EH (cell line): ENCODE measurements at places on chromosomes 13 and 19.

DNA sequence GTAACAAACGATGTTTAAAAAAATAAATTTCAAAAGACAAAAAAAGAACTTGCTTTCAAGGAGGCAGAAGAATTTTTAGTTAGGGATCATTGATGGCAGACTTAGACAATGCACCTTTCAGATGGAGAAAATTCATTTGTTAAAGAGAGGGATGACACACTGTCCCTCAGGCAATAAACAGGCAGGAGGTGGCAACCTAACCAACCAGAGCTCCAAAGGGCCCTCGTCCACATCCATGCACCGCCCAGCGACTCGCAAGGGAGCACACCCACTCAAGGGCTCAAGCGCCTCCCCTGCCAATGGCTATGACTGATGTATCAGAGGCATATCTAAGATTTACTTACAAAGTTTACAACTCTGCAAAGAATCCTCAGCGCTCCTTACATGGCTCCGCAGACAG is 81.9 kb downstream of the TUBGCP3 start:
- no peak for DNase-seq

DNA sequence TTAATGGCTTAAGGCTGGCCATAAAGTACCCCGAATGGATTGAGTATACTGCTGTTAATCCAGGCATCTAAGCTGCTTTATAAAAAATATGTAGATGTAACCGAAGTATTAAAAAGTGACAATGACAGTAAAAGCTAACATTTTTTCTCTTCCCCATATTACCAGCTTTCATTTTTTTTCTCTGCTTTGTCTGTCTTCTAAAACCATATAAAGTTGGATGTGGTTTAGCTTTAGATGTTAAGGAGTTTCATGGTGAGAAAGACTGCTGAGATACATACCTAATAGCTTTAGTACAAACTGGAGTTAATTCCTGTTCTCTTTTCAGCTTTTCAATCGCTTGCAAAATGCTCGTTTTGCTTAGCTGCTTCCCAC is 838 bp downstream of the AKAP11 start:
- DNase-seq = peak; percentile 8

DNA sequence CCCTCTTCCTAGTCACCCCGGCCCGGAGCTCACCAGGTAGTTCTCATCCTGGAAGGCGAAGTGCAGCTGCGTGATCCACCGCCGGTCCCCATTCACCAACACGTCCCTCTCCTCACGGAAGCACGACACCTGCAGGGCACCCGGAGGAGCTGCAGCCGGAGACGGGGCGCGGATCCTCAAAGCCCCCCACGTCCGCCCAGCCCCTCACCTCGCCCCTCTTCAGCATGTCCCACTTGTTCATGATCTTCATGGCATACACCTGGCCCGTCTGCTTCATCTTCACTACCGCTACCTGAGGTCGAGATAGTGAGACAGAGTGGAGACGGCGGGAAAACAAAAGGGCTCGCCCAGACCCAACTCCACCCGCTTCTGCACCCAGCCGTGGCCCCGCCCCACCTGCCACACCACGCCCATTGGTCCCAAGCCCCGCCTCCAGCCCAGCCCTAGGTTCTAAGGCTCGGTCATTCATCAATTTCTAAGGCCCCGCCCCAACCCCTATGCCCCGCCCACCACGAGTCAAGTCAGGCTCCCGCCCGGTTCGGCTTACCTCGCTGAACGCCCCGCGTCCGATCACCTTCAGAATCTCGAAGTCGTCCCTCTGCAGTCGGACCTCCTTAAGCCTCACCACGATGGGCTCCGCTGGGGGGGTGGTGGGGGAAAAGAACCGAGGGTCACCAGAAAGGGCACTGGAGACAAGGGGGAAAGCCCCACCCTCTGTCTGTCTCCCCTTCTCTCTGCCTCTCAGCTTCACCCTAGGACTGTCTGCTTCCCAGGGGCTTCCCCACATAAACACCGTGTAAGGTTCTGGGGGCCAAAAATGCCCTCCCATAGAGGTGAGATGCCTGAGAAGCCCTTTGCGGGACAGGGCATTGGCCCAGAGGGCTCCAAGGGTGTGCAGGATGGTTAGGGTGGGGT is 2.8 kb downstream of the DMPK start:
- DNase-seq = peak; percentile 63

GRCh38 chr13:51066091-51066831 is 44.8 kb downstream of the C13orf42 start:
- peak; percentile 51 for DNase-seq

- no peak for DNase-seq
Measured at GRCh38 chr13:101986316-101986715, 415.5 kb downstream of the FGF14 start.

DNA sequence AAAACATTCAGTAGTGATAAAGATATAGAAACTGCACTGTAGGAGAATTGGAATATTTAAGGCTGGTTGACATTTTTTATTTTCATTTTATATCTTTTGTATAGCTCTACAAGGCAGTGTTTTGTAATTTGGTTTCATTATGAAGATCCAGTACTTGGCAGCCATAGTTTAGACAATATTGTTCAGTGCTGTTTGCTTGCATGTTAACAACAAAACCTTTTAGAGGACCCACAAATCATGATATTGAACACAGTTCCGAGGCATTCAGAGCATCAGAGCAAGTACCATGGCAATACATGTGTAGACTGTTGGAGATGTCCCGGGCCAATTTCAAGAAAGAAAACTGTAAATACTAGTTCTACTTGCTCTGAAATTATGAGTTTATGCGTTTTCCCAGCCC is 25.6 kb upstream of the GARRE1 start:
- no peak for DNase-seq

DNA sequence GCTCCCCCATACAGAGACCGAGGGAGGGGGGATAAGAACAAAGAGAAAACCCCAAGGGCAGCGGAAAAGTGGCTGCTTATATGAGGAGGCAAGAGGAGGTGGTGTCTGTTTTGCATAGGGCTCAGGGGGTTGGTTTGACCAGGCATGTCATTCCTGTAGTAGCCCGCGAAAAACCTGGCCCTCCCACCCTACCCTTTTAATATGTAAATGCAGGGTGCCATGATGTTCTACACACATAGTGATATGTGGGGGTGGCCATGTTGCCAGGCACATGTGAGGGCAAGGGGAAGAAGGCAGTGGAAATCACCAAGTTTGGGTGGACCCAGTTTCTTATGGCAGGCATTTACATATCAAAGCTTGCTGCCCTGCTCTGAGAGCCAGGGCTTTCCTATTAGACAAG is 203.5 kb upstream of the UBL3 start:
- DNase-seq = no peak

DNA sequence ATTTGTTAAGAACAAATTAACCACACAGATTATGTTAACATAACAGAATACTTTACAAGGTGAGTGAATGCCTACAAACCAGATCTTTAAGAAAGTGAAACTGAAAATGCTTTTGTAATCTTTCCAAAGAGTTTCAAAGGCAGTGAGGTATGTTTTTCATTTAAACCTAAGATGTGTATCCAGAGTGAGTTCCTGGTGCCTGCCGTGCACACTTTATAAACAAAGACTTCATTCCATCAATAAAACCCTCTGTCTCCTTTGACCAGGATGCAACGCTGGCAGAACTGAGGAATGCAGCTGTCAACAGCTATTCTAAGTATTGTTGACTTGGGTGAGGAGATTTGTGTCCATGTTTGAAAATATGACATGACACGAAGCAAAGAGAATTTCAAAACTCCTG is 344.6 kb downstream of the DNAJC15 start:
- DNase-seq = peak; percentile 51

DNA sequence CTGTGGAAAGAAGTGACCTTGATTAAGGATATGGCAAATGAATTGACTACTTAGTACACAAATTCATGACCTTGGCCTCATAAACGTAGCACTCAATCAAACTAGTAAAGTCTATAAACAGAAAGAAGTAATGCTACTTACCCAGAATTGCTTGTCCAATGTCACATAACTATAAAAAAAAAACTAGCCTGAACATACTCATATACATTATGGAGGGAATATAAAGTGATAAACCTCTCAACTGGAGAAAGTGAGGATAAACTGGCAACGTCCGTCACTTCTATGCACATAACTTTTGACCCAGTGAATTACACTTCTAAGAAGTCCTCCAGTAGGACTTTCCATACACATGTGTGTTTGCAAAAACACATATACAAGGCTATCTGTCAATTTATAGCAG is 7.7 kb upstream of the SERP2 start:
- no peak for DNase-seq

DNA sequence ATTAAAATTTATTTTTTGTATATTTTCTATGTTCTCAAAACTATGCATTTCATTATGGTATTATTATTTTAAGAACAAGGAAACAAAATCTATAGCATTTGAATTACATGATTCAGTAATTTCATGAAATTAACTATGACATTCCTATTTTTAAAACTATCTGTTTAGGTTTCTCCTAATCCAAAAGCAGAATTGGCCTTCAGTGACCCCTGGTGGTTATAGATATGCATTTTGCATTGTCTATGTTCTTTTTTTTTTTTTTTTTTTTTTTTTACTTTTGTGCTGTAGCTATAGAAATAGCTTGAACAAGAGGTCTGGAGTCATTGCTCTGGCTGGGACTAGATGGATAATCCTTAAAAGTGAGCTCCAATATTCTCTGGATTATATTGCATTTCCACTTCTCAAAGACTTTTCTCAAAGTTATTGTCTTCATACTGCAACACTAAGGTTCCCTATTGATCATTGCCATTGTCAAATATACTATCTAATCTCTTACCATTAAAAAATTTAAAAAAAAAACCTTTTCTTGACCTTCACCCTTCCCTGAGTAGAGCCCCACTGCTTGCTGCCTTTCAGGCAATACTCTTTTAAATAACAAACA is 15.9 kb upstream of the DNAJC3 start:
- DNase-seq = peak; percentile 70
